ENCODE measurements at places on chromosomes 2 and 18.

GRCh38 chr18:35949903-35950627, 22.4 kb upstream of the RMP24 start:
- peak; percentile 32 for DNase-seq

DNA sequence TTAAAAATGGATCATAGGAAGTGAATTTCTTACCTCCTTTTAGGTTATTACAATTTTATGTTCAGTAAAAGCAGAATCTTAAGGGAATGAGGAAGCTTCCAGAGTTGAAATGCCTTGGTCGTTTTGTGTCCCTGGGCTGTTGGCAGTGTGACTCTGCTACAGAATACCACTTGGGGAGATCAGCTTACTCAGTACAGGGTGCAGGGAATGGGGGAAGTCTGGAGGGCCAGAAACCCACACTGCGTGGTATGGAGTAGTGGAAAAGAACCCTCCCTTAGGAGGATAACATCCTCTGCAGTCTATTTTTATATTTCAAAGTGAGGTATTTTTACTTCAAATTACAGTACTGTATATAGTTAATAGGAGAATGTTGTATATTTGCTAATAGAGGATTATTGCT, 51.1 kb downstream of the R3HDM1 start:
- no peak for DNase-seq

GRCh38 chr2:5561006-5561405, 131.2 kb upstream of the SOX11 start:
- DNase-seq = no peak

- DNase-seq = no peak
Measured at GRCh38 chr18:78228974-78229373, 750.6 kb upstream of the SALL3 start.

- DNase-seq = no peak
Measured at GRCh38 chr18:23487738-23488570, 15.4 kb upstream of the RMC1 start.

DNA sequence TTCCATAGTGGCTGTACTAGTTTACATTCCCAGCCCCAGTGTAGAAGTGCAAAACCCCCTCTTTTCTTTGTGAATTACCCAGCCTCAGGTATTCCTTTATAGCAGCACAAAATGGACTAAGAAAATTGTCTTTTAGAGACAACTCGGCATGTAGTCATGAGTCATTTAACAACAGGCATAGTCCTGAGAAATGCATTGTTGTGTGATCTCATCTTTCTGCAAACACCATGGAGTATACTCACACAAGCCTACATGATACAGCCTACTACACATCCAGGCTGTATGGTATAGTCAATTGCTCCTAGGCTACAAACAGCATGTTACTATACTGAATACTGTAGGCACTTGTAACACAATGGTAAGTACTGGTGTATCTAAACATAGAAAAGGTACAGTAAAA, 44.4 kb upstream of the MBP start:
- DNase-seq = no peak

DNA sequence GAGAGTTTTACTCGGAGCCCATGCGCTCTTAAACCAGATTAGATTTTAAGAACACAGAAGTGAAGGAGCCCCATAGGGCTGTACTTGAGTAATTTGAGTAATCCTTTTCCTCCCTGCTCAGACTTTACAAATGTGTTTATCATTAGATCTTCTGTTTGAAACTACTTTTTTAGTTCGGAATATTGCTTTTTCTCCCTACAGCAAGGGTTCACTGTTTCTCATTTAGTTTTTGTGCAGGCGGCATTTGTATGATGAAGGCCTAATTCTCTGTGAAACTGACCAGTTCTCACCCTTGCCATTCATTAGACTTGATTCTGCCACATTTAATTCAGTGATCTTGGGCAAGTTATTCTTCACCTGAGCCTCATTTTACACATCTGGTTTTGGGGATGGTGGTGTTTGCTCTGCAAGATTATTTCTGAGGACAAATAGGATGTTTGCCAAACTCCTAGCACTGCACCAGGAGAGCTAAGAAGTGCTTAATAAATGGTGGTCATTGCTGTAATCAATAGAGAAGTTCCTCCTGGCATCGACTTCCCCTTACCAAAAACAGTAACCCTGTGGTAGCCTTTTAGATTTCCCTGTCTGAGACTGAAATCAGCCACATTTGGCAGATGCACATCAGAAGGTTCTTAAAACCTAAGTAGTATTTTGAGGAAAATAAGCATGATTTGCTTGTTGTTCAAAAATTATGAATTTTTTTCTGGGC, 2.2 kb downstream of the B3GNT2 start:
- DNase-seq = no peak

DNA sequence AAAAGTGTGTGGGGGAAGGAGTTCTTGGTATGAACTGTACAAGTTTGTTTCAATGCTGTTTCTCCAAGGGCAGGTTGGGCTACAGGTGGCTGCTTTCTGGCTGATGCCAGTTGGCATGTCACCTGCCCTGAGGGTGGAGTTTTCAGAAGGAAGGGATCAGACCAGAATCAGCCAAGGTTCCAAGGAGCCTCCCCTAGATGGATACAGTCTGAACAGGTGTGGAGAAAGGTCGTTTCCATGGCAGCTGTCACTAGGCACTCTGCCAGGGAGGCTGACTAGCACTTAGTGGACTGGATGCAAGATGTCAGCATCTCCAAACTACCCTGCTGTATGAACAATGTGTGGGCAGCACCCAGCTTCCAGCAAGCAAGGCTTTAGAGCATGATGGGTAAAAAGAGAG, 444.4 kb upstream of the HNRNPA3 start:
- DNase-seq = no peak

DNA sequence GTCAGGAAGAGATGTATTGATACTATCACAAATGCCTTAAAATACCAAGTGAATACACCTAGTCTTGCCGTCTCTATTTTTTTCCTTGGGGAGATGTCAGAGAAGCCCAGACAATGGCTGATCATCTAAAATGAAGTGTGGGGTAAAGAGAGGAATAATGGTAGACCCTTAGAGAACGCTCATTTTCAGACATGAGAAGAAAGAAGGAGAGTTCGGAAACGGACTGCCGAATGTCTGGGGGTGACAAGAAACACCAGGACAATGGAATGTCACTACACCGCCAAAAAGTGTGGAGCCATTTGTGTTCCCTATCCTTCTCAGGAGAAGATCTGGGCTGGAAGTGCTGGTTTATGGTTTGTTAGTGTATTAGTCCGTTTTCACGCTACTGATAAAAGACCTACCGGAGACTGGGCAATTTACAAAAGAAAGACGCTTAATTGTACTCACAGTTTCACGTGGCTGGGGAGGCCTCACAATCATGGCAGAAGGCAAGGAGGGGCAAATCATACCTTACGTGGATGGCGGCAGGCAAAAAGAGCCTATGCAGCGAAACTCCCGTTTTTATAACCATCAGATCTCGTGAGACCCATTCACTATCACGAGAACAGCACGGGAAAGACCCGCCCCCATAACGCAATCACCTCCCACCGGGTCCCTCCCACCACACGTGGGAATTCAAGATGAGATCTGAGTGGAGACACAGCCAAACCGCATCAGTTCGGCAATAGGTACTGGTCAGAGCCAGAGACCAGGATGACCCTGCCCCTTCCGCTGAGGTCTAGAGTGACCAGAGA, 743.7 kb downstream of the GALR1 start:
- no peak for DNase-seq

GRCh38 chr2:352696-353095, 64.8 kb upstream of the ALKAL2 start:
- DNase-seq = no peak

GRCh38 chr18:36396190-36396589, 98.7 kb downstream of the FHOD3 start:
- no peak for DNase-seq

DNA sequence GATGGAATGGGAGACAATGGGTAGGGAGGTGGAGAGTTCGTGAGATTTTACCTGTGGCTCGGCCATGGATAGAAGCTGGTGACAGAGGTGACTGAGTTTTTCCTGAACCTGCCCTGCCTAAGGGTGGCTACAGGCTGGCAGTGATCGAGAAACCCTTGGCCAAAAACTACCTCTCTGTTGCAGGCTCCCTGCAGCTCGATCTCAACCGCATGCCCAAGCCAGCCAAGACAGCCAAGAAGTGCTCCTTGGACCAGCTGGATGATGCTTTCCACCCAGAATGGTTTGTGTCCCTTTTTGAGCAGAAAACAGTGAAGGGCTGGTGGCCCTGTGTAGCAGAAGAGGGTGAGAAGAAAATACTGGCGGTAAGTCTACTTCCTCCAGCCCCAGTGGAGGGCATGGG, 225.5 kb downstream of the DYSF start:
- DNase-seq = no peak

DNA sequence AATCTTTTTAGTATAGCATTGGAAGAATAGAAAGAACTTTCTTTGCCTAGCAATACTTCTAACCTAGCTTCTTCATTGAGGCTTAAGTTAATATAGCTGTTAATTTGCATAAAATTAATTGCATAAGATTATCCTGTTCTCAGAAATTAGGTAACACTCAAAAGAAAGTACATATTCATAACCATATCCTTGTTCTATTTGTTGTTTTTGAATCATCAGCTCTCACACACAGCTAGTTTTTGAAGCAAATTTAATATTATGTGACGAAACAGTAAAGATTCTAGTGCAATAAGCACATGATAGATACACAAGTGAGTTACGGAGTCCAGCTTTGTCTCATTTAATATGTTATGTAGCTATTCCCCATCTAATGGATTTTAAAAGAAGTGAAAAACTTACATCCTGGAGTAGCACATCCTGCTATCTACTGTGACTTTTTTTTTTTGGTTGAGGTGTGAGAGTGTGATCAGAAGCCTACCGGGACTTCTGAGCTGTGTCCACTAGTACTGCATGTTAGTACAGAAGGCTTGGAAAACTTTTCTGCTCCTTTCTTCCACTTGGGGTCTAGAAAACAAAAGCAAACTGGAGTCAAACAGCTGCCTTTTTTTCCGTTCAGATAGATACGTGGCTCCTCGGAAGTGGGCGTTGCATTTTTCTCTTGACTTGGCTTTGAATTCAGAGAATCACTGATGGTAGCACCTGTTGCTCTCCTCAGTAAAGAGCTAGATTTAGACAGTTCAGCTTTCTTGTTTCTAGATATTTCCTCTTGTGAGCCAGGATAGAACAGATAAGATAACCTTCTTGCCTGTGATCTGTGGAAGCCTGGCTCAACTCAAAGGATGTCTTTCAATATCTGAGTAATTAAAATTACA, 27.2 kb downstream of the KDM3A start:
- no peak for DNase-seq

GRCh38 chr2:68709421-68709911, 25.1 kb upstream of the ARHGAP25 start:
- no peak for DNase-seq

DNA sequence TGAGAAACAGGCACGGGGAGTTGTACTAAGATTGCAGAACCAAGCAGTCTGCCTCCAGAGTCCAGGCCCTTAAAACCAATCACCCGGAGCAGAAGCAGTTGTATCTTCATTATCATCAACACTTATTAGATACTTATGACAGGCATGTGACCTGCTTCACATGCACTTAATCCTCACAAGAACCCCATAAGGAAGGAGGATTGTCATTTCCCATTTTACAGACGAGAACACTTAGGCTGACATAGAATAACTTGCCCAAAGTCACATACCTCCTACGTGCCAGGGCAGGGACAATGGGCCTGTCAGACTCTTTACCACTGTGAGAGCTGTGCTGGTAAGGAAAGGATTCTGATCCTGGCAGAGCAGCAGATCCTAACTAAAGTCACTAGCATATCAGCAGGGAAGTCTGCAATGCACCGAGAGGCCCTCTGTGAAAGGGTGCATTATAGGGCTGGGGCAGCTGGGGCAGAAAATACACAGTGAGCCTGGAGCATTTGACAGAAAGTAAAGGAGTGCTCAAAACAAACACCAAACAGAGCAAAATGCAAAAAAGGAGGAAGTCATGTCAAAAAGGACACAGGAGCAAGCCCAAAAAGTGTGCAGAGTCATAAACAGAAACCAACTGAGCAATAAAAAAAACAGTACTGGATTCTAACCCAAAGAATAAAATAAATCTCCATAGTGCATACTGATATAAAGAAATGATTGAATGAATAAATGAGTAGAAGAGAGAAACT, 55.9 kb upstream of the SP3 start:
- DNase-seq = no peak

DNA sequence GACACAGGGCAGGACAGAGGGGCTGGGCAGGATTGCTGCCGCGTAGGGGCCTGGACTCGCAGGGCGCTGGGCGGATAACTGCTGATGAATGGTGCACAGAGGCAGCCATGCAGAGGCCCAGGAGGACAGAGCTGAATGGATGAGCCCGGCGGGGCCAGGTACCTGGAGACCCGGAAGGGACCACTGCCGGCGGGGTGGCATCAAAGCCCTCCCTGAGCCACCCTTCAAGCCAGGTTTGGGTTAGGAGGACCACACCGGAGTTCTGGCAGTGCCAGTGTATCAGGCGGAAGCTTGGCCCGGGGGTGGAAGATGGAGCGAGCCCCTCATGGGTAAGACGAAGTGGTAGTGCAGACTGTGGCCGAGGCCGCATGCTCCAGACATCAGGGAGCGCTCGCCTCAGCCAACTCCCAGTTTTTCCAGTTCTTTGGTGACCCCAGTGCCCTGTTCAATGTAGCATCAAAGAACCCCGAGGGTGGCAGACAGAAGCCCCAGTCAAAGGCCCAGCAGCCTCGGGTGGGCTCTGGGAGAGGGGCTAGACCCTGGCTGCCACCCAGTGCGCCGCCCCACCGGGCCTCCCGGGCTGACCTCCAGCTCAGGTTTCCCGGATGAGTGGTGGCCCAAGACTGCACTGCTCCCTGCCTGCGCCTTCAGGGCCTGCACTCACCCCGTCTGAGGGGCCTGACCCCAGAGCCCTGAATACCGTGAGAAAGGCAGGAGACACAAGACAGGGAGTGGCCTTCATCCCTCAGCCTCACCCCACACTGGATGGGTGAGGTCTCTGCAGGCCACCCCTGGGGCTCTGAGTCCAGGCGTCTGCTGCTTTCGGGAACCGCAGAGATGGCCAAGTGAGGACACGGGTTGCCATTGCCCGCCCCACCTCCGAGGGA, 50.9 kb downstream of the ACAA2 start:
- no peak for DNase-seq

- no peak for DNase-seq
Measured at GRCh38 chr18:6478121-6478520, 63.4 kb upstream of the L3MBTL4 start.

GRCh38 chr18:49618742-49619681, 57.2 kb downstream of the LIPG start:
- no peak for DNase-seq

- no peak for DNase-seq
Measured at GRCh38 chr18:54964741-54965140, 5.5 kb upstream of the CCDC68 start.

GRCh38 chr2:233163486-233164103, 87.9 kb upstream of the ATG16L1 start:
- no peak for DNase-seq

GRCh38 chr18:48450685-48451084, 41.5 kb upstream of the ZBTB7C start:
- no peak for DNase-seq

Data from stimulated activated CD8-positive, alpha-beta memory T cell treated with anti-CD3 and anti-CD28 coated beads, Interleukin-7, amount 100 ng/mL, for 1 hour (primary cell).